Kasumi-1 (cell line): ENCODE measurements at places on chromosomes 7 and 10.

DNA sequence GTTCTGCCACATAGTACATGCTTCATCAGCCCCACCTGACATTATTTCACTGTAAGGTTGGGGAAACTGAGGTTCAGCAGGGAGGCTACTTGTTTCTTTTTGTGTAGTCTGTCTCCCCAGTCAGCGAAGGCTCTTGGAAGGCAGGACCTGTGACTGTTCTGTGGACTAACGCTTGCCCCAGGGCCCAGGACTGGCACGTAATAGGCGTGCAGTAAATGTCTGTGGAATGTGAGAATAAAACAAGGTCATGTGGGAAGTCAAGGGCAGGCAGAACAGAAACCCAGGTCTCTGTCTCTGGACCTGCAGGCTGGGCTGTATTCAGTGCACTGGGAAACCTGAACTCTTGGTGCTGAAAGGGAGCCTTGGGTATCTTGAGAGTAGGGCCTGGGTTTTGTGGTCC lies 168.7 kb downstream of the RPS24 start:
- DNase-seq, result no peak

DNA sequence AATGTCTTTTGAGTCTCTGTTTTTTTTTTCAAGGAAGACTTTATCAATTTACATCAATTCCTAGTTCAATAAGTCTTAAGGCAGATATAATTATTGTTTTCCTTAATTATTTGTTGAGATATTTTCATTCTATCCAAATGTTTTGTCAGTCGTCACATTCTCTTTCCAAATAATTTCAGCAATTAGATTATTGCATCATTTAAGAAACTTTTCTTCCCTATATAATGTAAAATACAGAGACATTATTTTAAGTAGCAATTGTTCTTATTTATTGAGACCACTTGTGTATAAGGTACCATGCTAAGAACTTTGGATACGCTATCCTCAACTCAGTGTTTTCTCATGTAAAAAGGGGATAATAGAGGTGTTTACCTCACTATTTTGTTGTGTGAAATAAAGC lies 38.1 kb upstream of the GNAT3 start:
- DNase-seq, result no peak

GRCh38 chr10:61164458-61165160 lies 220.6 kb upstream of the RHOBTB1 start:
- DNase-seq, result no peak

- DNase-seq, result no peak
Observed at GRCh38 chr7:113582471-113582870, 336.3 kb downstream of the PPP1R3A start.

GRCh38 chr10:77873536-77874380 lies 52.8 kb downstream of the DLG5 start:
- DNase-seq, result peak; percentile 88

GRCh38 chr7:135798095-135798494 lies 49.5 kb upstream of the FAM180A start:
- no peak for DNase-seq

- DNase-seq, result peak; percentile 43
Observed at GRCh38 chr7:2713370-2713769, 25.4 kb downstream of the AMZ1 start.

DNA sequence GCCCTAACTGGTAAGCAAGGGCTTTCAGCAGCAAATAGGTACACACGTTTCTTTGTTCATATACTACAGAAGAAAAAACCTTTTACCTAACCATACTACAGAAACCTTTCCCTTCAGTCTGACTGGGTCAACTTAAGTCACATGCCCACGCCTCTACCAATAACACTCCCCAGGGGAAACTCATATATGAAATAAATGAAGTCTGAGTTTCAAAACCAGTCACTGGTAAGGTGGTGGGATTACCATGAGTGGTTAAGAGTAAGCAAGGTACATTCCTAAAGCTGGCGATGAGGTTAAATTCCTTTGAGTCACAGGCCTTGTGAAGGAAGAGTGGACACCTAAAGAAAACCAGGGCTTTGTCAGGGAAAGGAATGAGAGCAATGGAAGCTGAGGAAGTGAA lies 21.4 kb upstream of the KIF20B start:
- no peak for DNase-seq

- DNase-seq, result no peak
Observed at GRCh38 chr7:143299346-143299745, 11.2 kb downstream of the CASP2 start.

GRCh38 chr7:107152011-107152410 lies 16.8 kb upstream of the HBP1 start:
- no peak for DNase-seq

- DNase-seq, result no peak
Observed at GRCh38 chr7:157691586-157692459, 355.0 kb downstream of the DNAJB6 start.

DNA sequence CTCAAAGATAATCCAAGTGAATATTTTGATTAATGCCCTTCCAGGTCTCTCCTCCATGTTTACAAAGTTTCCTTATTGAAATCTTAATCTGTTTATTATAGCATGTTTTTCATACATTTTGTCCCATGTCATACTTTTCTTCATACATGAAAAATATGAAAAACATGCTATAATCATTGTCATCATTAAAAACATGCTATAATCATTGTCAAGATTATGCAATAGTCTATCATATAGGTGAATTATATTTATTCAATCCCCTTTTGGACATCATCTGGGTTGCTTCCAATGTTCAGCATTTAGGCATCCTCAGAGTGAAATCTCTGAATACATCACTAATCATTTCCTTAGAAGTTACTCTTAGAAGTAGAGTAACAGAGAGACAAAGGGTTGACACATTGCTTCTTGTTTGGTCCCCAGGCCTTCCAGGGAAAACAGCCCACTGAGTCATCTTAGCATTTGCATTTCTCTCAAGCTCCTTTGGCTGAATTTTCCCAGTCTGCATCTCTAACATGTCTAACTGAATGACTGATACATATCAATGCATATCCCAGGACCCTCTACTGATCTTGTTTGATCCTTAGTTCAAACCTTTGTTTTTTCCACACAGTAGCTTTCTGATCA lies 87.0 kb downstream of the SGMS1 start:
- DNase-seq, result no peak

DNA sequence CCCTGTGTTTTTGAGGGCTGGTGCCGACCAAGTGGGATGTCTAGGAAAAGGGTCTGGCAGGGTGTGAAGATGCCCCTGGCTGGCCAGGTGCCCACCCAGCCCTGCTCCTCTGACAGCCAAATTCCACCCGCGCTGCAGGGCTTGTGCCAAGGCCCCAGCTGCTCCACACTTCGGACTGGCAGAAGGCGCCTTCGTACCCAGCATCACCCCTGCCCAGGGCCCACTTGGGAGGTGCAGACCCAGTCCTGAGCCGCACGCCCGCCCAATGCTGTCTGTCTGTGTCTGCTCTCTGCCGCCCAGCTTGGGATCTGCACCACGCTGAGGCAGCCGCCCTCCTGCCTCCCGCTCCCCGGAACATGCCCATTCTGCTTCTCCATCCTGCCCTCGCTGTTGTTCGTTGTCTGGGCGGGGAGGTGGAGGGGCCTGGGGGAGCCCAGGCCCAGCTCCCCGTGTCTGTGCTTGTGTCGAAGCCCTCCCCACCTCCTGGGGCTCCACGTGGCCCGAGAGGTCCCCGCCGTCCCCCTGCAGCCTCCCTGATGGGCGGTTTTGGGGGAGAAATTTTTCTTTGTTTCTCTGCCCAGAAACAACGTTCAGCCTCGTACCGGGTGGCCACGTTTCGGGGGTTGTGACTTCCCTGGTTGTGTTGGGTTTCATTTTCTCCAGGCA lies 36.9 kb upstream of the PPIF start:
- no peak for DNase-seq

- peak; percentile 42 for DNase-seq
Observed at GRCh38 chr10:17644485-17644943, 563 bp downstream of the STAM start.

DNA sequence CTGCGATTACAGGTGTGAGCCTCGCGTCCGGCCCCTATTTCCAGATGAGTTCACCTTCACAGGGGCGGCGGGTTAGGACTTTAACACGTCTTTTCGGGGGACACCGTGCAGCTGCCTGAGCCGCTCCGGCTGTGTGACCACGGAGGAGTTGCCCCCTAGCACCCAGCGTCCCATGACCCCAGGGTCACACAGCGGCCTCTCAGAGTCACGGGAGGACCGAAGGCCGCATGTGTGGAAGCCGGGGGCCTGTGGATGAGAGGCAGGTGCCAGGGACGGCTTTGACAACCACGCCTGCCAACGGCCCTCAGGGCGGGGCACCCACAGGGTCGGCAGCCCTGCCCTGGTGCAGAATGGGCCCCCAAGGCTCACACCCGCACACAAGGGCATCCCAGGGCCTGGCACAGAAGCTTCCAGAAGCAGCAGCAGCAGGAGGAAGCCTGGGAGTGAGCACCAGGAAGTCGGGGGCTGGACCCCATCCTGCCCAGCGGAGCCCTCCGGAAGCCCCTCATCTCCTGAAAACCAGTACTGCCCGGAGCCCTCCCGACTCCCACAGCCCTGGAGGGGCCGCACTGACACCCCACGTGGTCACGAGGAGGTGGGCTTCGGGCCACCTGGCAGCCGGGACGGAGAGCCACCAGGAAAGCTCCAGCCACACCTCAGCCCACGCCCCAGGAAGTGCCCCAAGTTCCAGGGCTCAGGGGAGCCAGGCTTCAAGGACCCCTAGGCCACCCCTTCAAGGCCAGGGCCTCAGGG lies 32.7 kb downstream of the ADAP1 start:
- DNase-seq, result no peak

- DNase-seq, result no peak
Observed at GRCh38 chr7:159010411-159010810, 134.3 kb downstream of the VIPR2 start.

DNA sequence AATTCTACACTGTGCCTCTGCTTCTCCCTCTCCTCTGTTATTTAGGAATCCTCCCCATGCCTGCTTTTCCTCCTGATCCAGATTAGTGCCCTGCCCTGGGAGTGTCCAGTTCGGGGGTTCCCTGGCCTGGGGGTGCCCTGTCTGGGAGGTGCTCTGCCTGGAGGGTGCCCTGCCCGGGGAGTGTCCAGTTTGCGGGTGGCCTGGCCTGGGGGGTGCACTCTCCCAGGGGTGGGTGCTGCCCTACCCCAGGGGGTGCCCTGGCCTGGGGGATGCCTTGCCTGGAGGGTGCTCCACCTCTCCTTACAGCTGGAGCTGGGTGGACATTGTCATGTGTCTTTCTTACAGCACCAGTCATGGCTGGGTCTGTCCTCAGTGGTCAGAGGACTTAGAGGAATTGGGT lies 20.2 kb downstream of the RAMP3 start:
- no peak for DNase-seq

GRCh38 chr10:114304571-114305421 lies 65.7 kb downstream of the VWA2 start:
- peak; percentile 50 for DNase-seq

DNA sequence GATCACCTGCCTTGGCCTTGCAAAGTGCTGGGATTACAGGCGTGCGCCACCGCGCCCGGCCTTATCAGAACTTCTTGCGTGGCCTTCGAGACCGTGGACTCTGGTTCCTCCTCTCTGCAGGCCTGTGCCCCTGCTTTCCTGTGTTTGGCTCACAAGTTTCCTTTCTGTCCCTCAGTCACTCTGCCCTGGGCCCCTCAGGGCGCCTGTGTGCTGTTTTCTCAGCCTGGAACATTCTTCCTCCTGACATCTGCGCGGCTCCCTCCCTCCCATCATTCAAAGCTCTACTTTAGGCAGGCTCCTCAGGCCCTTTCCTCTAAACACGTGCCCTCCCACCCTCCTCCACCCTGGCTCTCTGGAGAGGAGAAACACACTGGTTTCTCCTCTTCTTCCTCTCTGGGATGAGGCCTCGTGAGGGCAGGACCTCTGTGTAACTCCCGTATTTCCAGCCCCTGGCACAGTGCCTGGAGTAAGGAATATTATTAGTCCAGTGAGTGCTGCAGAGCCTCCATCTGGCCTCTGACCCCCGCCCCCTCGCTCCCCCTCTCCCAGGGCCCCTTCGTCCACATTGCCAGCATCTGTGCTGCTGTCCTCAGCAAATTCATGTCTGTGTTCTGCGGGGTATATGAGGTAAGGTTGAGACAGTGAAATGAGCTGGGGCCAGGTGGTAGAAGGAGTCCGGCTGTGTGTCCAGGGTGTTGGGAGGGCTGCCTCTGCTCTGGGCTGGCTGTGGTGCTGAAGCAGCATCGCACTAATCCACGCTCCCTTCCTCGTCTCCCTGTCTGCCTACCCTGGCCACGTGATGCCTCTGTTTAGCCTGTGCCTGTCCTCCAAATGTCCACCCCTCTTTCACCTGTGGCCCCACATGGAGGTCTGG lies 7.1 kb downstream of the CLCN1 start:
- DNase-seq, result no peak

DNA sequence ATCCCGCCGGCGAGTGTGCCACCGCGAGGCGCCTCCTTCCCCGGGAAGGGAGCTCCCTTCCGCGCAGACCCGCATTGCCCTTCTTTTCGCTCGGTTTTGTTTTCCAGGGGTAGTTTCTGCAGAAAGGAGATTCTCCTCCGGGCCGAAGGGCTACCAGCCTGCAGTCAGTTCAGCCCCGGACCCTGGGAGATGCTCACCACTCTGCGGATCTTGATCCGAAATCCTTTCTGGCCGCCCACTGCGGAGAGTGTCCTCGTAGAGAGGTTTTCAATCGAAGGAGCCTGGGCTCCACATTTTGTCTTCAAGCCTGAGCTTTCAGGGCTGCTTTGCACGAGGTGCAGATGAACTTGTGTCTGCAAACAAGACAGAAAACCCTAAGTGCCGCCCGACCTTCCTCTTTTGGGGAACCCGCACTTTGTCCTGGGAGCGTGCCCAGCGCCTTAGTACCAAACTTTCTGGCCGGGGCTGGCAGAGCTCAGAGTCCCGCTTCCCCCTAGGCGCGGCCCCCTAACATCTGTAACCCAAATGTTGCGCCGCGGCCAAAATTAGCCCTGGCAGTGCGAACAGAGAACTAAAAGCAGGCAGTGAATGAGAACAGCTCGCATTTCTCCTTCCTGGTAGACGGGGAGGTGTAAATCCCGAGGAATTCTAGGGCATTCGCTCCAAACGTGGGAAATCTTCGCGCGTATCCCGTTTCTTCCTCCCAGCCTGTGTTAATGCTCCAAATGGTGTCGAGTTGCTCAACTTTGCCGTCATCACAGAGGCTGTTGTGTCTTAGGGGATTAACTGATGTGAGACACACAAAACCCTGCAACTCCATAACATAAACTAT lies 6.7 kb upstream of the EN2 start:
- DNase-seq, result no peak

- peak; percentile 29 for DNase-seq
Observed at GRCh38 chr10:11255796-11256444, 238.2 kb downstream of the CELF2 start.

GRCh38 chr7:128045766-128046165 lies 14.5 kb upstream of the LRRC4 start:
- DNase-seq, result peak; percentile 41

- no peak for DNase-seq
Observed at GRCh38 chr10:76435157-76435556, 1003.7 kb downstream of the LRMDA start.

- no peak for DNase-seq
Observed at GRCh38 chr7:43856996-43857395, 12.3 kb downstream of the MRPS24 start.
